Head of caudate nucleus (tissue), 42 donors: ENCODE measurements at places on chromosomes 4 and X.

GRCh38 chr4:2251073-2251794, 9.3 kb upstream of the HAUS3 start:
- peak; percentile 14 for DNase-seq

GRCh38 chr4:147596981-147597380, 20.2 kb upstream of the TMEM184C start:
- no peak for DNase-seq

- no peak for DNase-seq
Observed at GRCh38 chr4:170391066-170391740, 301.4 kb upstream of the AADAT start.

DNA sequence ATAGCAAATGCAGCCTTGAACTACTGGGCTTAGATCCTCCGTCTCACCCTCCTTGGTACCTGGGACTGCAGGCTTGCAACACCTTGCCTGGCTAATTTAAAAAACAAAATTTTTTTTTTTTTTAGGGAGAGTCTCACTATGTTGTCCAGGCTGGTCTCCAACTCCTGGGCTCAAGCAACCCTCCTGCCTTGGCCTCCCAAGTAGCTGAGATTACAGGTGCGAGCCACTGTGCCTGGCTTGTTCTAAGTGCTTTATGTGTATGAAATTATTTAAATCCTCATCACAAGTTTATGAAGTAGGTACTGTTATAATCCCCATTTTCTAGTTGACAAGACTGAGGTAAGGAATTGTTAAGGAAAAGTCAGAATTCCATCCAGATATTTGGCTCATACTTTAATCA, 43.0 kb downstream of the CLCN3 start:
- DNase-seq: no peak

- no peak for DNase-seq
Observed at GRCh38 chr4:133720001-133720400, 481.6 kb downstream of the PABPC4L start.

DNA sequence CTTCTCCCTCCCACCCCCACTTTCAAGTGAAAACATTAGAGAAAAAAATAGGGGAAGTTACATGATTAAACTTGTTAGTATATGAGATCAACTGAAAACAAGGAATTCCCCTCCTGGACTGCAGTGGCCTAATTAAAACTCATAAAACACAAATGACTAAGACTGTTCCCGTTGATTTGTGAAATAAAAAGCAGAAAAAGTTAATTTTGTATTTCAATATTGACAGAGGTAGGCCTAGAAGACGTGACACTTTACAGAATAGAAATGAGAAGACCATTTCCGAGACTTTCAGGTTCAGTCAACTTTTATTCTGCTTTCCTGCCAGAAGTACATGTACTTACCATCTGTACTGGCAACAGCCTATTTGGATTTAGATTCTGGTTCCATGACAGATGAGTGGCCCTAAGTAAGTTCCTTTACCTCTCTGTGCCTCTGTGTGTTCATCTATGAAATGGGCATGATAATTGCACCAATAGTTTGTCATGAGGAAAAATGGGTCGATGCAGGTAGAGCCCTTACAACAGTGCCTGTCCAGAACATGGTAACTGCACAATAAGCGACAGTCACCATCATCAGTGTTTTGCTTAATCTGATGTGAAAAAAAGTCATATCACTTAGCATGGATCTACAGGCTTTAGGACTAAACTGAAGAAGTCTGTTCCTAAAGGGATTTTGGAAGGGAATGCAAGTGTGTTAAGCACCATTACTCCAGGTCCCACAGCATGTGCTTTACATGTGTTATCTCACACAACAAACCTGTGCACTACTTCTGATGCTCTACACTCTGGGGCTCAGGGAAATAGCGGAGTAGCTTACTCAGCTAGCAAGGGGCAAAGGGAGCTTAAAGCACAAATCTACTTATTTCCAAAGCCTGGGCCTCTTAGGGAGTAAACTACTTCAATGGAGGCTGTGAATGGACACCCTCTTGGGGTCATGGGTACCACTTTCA, 562.3 kb upstream of the DIPK2B start:
- DNase-seq: no peak

- DNase-seq: no peak
Observed at GRCh38 chrX:74534569-74535038, 79.8 kb downstream of the RLIM start.

- DNase-seq: no peak
Observed at GRCh38 chr4:43423276-43423675, 530.8 kb downstream of the GRXCR1 start.

DNA sequence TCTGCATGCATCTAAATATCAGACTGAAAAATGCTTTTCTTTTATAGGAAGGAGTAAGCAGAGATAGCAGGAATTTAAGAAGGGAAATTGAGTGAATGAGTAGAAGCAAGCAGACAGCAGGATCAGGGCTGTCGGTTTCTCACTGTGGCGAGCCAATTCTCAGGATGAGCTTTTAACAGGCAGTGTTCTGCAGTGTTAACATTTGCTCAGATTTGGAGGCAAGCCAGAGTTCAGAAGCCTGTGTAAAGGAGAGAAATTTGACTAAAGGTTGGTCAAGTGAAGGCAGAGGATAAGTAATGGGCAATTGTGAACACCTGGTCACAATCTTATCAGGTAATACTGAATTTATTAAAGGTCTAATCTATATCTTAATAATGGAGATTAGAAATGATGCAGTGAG, 133.3 kb upstream of the MAGEB16 start:
- no peak for DNase-seq

DNA sequence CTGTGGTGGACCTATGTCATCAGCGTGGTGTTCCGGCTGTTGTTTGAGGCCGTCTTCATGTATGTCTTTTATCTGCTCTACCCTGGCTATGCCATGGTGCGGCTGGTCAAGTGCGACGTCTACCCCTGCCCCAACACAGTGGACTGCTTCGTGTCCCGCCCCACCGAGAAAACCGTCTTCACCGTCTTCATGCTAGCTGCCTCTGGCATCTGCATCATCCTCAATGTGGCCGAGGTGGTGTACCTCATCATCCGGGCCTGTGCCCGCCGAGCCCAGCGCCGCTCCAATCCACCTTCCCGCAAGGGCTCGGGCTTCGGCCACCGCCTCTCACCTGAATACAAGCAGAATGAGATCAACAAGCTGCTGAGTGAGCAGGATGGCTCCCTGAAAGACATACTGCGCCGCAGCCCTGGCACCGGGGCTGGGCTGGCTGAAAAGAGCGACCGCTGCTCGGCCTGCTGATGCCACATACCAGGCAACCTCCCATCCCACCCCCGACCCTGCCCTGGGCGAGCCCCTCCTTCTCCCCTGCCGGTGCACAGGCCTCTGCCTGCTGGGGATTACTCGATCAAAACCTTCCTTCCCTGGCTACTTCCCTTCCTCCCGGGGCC, 1.2 kb downstream of the GJB1 start:
- DNase-seq: no peak

GRCh38 chrX:15384304-15384703, at the start of gene VEGFD:
Gene VEGFD (minus strand): TSS chrX:15384413. CDS start chrX:15383946, 467 bp downstream.
- DNase-seq: no peak

GRCh38 chrX:21993265-21993664, 38.9 kb upstream of the PHEX start:
- DNase-seq: no peak

DNA sequence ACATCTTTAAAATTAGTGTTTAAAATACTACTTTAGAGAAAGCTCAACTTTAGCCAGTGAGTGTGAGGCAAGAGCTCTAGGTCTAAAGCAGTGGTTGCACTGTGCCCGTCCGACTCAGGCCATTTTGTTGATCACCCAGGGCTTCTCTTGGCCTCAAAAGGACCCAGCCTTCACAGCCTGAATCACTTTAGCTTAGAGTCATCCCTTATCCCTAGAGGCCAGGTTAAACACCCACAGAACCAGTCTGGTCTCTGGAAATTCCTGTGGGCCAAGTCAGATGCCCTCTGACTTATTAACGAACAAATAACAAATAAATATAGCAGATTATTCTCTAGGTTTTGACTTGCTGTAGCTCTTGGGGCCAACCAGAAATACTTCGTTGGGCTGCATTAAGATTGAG, 102.3 kb downstream of the WWC2 start:
- DNase-seq: no peak

DNA sequence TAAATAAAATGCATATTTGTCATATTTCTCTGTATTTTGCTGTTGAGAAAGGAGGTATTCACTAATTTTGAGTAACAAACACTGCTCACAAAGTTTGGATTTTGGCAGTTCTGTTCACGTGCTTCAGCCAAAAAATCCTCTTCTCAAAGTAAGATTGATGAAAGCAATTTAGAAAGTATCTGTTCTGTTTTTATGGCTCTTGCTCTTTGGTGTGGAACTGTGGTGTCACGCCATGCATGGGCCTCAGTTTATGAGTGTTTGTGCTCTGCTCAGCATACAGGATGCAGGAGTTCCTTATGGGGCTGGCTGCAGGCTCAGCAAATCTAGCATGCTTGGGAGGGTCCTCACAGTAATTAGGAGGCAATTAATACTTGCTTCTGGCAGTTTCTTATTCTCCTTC, 3.3 kb downstream of the HTT start:
- no peak for DNase-seq

- no peak for DNase-seq
Observed at GRCh38 chr4:181319629-181320028, 923.6 kb upstream of the TENM3 start.

DNA sequence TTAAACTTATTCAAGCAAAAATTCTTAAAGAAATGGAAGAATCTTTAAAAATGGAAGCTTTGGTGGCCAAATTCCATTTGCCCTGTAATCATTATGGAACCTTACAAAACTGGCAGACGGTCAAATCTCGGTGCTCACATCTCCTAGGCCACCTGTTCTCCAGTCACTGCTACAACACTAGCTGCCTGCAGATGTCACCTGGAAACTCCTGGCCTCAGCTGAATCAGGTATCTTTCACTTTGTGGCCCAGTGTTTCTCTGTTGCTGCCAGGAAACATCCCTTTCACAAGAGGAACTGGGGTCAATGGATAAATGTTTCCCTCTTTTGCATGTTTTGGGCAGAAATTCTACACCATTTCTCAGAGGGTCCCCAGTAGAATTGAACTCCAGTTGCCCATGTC, 4.2 kb upstream of the CXCL3 start:
- no peak for DNase-seq

GRCh38 chr4:128298852-128299251, 11.2 kb upstream of the PGRMC2 start:
- no peak for DNase-seq

DNA sequence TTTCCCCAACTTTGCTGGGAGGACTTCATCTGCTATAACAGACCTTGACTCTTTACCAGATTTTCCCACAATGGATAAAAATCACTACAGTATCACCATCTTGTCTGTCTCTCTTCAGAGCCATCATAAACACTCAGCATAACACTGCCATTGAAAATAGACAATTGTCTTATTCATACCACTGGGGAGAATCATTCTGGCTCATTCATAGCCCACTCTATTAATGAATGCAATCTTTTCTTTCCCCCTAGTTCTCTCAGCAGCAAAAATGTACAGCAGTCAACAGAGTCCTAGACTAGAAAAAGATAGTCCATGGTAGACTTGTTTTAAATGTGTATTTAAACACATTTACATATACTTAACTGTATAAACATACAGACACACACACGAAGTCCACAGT, 19.2 kb downstream of the SLC9A7 start:
- DNase-seq: no peak

GRCh38 chrX:52577464-52578173, 60.8 kb upstream of the XAGE1B start:
- no peak for DNase-seq

DNA sequence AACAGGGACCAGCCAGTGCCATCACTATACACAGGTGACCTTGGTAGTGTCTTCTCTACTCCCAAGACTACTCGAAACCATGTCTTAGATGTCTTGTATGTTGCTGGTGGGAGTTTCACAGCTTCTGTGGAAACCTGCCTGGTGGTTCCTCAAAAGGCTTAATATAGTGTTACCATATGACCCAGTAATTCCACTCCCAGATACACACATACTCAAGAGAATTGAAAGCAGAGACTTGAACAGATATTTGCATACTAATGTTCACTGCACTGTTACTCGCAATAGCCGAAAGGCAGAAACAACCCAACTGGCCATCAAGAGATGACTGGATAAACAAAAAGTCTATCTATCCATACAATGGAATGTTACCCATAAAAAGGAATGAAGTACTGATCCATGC, 3.1 kb downstream of the TFDP3 start:
- DNase-seq: no peak

DNA sequence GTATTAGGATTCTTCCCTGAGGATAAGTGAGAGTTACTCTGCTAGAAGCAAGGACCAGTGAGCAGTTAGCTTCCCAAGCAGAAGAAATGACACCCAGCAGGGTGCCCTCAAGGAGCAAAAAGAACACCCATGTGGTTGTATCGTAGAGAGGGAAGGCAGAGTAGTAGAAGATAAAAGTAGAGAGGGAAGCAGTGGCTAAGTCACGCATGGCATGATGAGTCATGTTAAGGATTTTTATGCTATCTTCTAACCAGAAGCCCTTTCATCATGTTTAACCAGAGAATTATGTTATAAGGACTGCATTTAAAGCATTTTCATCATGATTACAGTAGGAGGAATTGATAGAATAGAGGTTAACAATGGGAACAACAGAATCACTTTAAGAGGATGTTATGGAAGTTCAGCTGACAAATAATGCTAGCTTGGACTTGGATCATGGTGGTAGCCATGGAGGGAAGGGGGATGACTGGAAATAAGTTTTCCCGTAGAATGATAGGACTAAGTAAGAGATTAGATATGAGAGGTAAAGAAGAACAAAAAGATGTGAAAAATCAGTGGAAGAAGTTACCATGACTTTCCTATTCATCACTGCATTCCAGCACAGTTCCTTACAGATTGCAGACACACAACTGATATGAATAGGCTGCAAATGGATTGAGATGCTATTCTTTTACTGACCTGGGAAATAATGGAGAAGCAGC, 383.5 kb upstream of the INTU start:
- DNase-seq: no peak

DNA sequence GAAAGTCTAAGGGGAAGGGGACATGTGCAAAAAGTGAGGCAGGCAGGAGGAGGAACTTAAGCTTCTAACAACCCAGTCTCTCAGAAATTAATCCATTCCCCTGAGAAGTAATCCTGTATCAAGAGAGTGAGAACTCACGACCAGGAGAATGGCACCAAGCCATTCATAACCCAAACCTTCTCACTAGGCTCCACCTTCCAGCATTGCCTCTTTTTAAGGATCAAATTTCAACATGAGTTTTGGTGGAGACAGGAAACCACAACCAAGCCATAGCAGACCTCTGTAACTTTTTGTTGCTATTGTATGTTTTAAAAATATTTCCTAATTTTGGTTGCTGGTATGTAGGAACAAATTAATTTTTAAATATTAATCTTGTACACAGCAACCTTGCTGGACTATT, 32.8 kb downstream of the PASD1 start:
- no peak for DNase-seq

DNA sequence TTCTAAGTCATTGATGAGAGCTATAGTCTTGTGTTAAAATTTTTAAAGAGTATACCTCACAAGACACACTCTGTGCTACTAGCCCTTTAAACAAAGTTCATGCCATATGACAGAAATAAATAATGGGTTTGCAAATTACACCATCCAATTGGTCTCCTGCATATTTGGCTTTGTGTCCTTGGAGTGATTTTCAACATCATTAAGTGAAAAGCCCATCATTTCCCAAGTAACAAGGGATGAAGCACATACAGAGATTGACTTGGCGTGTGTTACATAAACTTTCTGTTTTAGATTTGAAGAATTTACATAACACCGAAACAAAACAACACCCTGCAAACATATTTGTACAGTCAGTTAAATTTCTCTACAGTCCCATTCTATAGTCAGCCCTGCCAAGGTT, 216.9 kb upstream of the NEIL3 start:
- DNase-seq: no peak

- no peak for DNase-seq
Observed at GRCh38 chr4:77194989-77195388, 38.0 kb downstream of the CCNG2 start.

- no peak for DNase-seq
Observed at GRCh38 chr4:121829511-121829910, 5.8 kb upstream of the CCNA2 start.
